Breast epithelium (tissue), 4 donors: ENCODE measurements at places on chromosomes 5 and 9. TPM values are rescaled to one million over a fixed set of nuclear protein-coding genes. Genes with fewer than 3 reads are reported as not detected.

Gene TXNDC8
- not detected for total RNA-seq

Gene RFX3
- 9.3 TPM for total RNA-seq

GRCh38 chr5:62729675-62730074, 151.1 kb downstream of the LRRC70 start:
- H3K27ac ChIP-seq, result no peak overlapping the region
- H3K27me3 ChIP-seq, result no peaks in the 10 kb centered on the region
- no peaks in the 10 kb centered on the region for H3K36me3 ChIP-seq
- no peak overlapping the region for H3K4me3 ChIP-seq

DNA sequence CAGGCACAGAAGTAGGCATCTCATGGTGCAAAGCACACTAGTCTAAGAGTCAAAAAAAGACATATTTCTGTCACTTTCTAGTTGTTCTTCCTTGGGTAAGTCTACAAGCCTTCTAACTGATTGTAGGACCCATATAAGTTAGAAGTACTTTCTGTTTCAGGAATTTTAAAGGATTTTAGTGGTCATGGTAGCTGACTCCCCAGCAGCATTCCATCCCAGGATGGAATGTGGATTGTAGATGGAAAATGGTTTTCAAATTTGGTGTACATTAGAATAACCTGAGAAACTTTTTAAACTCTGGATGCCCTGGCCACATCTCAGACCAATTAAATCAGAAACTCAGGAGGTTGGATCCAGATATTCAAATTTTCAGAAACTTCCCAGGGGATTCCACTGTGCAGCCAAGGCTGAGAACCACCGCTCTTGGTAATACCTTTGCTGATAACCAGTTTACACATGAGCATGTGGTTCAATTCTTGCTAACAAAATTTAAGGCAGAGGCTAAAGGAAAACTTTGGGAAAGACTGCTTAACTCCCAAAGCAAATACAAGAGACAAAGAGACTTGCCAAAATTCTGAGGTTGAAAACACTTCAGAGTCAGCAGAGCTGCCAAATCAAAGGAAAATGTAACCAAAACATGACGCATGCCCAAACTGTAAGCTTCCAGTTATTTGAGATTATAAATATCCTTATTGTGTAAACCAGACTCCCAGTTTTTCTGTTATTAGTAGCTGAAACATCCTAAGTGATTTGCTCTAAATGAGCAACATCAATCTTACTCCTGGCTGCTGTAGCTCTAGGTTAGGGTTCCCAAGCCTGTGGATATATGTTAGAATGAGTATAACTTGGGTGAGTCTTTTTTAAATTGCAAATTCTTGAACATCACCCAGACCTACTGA, 145.4 kb upstream of the MTAP start:
- H3K27ac ChIP-seq, result no peak overlapping the region
- no peaks in the 10 kb centered on the region for H3K27me3 ChIP-seq
- no peak overlapping the region for H3K4me3 ChIP-seq
- H3K4me1 ChIP-seq, result no peaks in the 10 kb centered on the region
- no peak for DNase-seq

- peaks cover 10% of the 10 kb centered on the region for H3K4me1 ChIP-seq
- H3K4me3 ChIP-seq, result no peak overlapping the region
- no peaks in the 10 kb centered on the region for H3K36me3 ChIP-seq
- H3K27me3 ChIP-seq, result no peaks in the 10 kb centered on the region
- peak overlapping the region; percentile 71 for H3K27ac ChIP-seq
- no peak for DNase-seq
These were observed 36.8 kb upstream of the SSBP2 start for GRCh38 chr5:81787474-81788242.

DNA sequence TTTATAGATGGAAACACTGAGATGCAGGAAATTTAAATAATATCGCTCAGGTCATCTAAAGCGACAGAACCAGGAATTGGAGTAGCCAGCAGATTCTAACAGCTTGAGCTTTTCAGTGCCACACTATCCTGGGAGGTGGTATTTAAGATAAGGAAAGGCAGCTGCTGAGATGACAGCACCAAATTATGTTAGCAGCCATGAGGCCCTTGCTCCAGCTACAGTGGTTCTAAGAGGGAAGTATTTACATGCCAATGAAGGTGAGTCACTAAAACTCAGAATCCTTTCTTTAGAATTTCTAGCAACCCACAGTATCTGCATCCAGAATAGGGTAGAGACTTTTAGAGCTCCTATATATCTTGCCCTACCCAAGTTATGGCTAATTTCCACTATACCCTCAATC, 127.0 kb upstream of the VLDLR start:
- H3K4me1 ChIP-seq, result no peaks in the 10 kb centered on the region
- no peaks in the 10 kb centered on the region for H3K36me3 ChIP-seq
- no peak for DNase-seq
- no peak overlapping the region for H3K4me3 ChIP-seq

- no peaks in the 10 kb centered on the region for H3K27me3 ChIP-seq
- DNase-seq, result no peak
- H3K4me3 ChIP-seq, result no peak overlapping the region
- no peak overlapping the region for H3K27ac ChIP-seq
- peaks cover 4% of the 10 kb centered on the region for H3K4me1 ChIP-seq
These were observed 5.4 kb downstream of the NACC2 start for GRCh38 chr9:136089697-136090045.

- H3K4me3 ChIP-seq, result no peak overlapping the region
- H3K4me1 ChIP-seq, result no peaks in the 10 kb centered on the region
- H3K27ac ChIP-seq, result no peak overlapping the region
- no peaks in the 10 kb centered on the region for H3K27me3 ChIP-seq
- DNase-seq, result no peak
- no peaks in the 10 kb centered on the region for H3K36me3 ChIP-seq
These were observed 188.6 kb downstream of the CYLC2 start for GRCh38 chr9:103183701-103184171.
